ENCODE measurements at places on chromosomes 5 and 9.

DNA sequence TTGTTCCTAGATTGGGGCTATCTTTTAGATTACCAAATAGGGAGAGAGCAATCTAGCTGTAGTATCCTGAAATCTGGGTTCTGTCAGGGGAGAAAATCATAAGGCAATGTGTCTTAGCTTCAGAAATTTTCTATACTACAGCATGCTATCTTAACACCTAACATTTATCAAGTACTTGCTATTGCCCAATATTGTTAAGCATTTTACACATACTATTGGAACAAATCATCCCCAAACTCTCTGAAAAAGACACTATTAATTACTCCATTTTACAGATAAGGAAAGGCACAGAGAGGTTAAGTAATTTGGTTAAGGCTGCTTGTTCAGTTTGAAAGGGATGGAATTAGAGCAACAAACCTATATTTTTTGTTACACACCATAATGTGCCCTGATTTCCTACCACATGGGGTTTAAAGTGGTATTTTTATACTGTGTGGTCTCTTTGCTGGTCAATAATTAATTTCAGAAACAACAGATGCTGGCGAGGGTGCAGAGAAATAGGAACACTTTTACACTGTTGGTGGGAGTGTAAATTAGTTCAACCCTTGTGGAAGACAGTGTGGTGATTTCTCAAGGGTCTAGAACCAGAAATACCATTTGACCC lies 57.2 kb upstream of the RIC1 start:
- no peak for DNase-seq

GRCh38 chr5:132008163-132008473 lies 3.3 kb downstream of the ACSL6 start:
- no peak for DNase-seq

DNA sequence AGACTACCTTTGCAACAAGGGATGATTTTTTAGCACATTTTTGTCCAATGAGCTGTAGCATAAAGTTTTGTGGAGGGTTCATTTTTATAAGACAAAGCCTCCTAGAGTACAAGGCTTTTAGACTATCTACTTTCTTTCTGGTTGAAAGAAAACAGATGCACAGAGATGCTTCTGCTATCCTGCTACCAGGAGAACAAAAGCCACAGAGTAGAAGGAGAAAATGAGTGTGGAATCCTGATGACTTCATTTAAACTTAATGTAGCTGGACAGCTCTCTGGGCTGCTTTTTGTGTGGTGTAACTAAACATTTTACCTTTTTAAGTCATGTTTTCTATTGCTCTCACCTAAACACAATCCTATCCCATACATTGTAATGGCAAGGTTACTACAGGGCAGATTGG lies 1009.4 kb downstream of the TLE1 start:
- no peak for DNase-seq

GRCh38 chr5:87074934-87075541 lies 192.6 kb upstream of the RASA1 start:
- DNase-seq = no peak

- DNase-seq = no peak
Measured at GRCh38 chr5:86461169-86461956, 156.4 kb upstream of the COX7C start.

- no peak for DNase-seq
Measured at GRCh38 chr9:84636436-84636835, 33.1 kb upstream of the NTRK2 start.

DNA sequence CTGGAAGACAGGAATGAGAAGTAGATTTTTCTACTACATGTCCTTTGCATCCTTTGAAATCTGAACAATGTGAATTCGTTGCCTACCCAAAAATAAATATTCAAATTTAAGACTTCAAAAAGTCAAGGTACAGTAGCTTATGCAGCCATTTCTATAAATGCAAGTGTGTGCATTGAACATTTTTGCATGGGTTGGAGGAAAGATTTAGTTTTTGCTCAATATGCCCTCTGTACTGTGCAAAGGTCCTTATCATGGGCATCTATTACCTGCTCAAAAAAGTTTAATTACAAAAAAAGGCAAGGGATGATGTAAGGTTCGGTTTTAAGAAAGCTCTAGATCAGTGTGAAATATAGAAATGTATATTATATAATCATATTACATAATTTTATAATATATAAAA lies 22.6 kb downstream of the AKNA start:
- DNase-seq = no peak

DNA sequence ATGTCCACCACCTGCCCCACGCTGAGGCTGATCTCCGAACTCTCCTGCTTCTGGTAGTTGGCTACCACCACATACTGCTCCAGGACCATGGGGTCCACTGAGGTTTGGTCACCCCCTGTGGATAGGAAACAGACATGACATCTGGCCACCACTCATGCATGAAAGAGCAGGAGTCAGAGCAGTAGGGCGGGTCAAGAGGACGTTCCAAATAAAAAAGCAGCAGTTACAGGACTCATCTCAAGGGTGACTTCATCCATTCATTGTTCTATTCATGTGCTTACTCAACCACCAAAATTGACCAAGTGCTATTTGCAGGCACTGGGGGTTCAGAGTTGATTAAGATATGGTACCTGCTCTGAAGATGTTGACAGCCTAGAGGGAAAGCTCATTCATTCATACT lies 79.2 kb upstream of the UBTD2 start:
- no peak for DNase-seq

GRCh38 chr5:55575815-55576583 lies 41.2 kb upstream of the PLPP1 start:
- DNase-seq = no peak

- DNase-seq = no peak
Measured at GRCh38 chr9:28942941-28943340, 1369.7 kb upstream of the C9orf72 start.

DNA sequence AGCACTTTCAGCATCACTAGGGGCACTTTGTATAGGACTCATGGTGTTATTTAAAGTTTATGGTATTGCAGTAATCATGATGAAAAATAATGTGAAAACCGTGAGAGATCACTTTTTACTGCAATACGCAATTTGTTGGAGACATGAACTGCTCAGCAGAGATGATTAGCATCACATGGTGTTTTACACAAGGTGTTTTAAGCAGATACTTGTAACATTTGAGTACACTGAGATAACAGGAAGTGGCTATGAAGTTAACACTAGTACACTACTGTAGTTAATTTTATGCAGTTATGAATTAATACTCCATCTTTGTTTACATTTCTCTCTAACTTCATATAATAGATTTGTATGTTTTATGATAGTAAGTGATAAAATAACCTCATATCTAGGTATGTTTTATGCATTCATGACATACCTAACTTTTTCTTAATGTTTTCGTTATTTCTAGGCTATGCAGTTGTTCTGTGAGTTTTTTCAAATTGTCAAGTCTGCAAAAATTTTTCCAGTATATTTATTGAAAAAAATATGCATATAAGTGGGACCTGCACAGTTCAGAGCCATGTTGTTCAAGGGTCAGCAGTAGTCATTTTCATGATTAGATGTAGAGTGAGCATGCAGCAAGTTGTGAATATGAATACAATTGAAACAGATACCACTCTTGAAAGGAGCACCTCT lies 13.0 kb downstream of the SUB1 start:
- no peak for DNase-seq

- DNase-seq = no peak
Measured at GRCh38 chr9:83133316-83133715, 70.4 kb upstream of the RASEF start.

- DNase-seq = no peak
Measured at GRCh38 chr5:124652514-124652819, 94.0 kb downstream of the ZNF608 start.

Measured in NCI-H1417 treated with DMSO at 0.1 percent for 48 hours (cell line).